IPS-NIHi11 (cell line): ENCODE measurements at places on chromosomes 12 and 14.

DNA sequence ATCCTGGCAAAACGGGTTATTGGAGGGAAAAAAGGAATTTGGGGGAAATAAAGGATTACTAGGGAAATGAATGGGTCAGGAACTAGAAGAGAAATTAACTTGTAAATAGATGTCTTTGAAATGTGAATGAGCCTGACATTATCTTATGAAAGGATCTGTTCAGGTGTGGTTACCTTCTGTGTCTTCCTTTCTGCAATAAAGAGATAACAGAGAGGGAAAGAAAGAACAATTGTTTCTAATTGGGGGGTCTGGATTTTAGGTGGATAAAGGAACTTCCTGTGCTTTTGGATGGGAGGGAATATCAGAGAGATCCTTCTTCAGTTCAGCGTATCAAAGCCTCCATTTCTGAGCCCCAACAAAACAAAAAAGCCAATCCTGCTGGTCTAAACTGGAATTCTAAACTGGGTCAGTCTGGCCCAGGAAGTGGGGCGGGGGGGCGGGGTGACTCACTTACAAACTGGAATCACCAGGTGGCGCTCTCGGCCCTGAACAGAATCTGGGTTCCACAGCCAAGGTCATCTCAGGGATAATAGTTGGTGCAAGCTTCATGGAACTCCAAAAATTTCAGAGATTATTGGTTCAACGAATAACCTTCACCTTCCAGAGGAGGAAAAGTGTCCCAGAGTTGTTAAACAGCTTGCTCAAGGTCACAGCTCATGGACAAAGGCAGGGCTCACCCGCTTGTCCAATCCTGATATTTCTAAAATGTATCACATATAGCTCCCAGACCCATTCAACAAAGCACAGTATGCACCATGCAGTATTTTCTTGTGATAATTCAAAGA is 15.2 kb upstream of the PEBP1 start:
- DNase-seq: peak; percentile 89

- DNase-seq: no peak
These were observed 3.1 kb downstream of the DGKA start for GRCh38 chr12:55933799-55934742.

- no peak for DNase-seq
These were observed 151.0 kb upstream of the LMO3 start for GRCh38 chr12:16756833-16757555.

DNA sequence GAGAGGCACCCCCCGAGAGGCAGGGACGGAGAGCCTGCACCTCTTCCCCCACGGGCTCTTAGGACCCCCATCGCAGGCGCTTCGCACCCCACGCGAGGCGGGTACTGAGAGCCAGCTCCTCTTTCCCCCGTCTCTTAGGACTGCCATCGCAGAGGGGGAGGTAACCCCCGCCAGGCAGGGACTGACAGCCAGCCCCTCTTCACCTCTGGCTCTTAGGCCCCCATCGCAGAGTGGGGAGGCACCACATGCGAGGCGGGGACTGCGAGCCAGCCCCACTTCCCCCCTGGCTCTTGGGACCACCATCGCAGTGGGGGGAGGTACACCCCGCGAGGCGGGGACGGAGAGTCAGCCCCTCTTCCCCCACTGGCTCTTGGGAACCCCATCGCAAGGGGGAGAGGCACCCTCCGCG is 46.1 kb downstream of the DDX11 start:
- DNase-seq: peak; percentile 23

DNA sequence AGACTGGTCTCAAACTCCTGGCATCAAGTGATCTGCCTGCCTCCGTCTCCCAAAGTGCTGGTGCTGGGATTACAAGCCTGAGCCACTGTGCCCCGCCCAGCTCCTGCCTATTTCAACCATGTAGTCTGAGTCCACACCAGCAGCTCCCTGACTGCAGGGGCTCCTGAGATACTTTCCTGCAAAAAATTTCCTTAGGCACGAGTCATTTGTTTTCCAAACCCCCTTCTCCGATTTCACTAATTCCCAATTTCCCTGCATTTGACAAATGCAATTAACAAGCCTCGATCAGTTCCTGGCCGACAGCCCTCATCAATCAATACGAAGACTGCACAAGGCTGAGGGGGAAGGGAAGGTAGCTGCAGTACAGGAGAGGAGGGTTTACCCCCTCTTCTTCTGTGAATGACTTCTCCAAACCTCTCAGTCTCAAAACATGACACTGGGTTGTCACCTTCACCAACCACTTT is 10.1 kb downstream of the PSMB5 start:
- DNase-seq: no peak
